Stomach (tissue), 19 donors: ENCODE measurements at places on chromosomes 12 and 14. TPM values are rescaled to one million over a fixed set of nuclear protein-coding genes. Genes with fewer than 3 reads are reported as not detected.

Gene OTOGL
- 1.3 TPM for total RNA-seq

Gene SNRPF
- total RNA-seq: not detected

Gene LMNTD1
- not detected for total RNA-seq

Gene MOAP1
- total RNA-seq: 0.87 TPM

Gene C3AR1
- not detected for total RNA-seq

Gene CIDEB
- 5.0 TPM for total RNA-seq

Gene KRT77
- total RNA-seq: not detected

Gene CLEC4C
- not detected for total RNA-seq

Gene PRH2
- not detected for total RNA-seq

Gene USP30
- total RNA-seq: 41.4 TPM

Gene AICDA
- total RNA-seq: not detected

Gene KLRC4
- not detected for total RNA-seq

Gene CAPZA3
- 1.8 TPM for total RNA-seq

Gene SERPINA9
- not detected for total RNA-seq

Gene SLC22A17
- total RNA-seq: 22.3 TPM

Gene ZNF641
- 12.6 TPM for total RNA-seq

Gene KRT5
- total RNA-seq: 9.0 TPM

Gene RHOF
- 29.5 TPM for total RNA-seq

Gene CLEC2A
- total RNA-seq: not detected

Gene DYNC1H1
- 651 TPM for total RNA-seq

Gene OR9K2
- not detected for total RNA-seq

Gene MAP3K9
- total RNA-seq: 7.1 TPM

Gene NPAS3
- total RNA-seq: 3.5 TPM

Gene POLE2
- total RNA-seq: not detected

Gene PRKAG1
- 30.4 TPM for total RNA-seq

Gene NEK9
- 225 TPM for total RNA-seq

Gene KCNH3
- not detected for total RNA-seq

Gene PWP1
- total RNA-seq: 101 TPM

Gene C12orf54
- not detected for total RNA-seq

Gene SPIC
- total RNA-seq: 0.58 TPM

Gene FAM90A1
- not detected for total RNA-seq

Gene BCL2L2
- 47.5 TPM for total RNA-seq

Gene LGALS3
- 206 TPM for total RNA-seq

Gene PNP
- 46.0 TPM for total RNA-seq
